Stimulated activated CD4-positive, alpha-beta T cell treated with anti-CD3 and anti-CD28 coated beads, Interleukin-15, amount 100 ng/mL, for 48 hours (primary cell): ENCODE measurements at places on chromosomes 7 and 10.

DNA sequence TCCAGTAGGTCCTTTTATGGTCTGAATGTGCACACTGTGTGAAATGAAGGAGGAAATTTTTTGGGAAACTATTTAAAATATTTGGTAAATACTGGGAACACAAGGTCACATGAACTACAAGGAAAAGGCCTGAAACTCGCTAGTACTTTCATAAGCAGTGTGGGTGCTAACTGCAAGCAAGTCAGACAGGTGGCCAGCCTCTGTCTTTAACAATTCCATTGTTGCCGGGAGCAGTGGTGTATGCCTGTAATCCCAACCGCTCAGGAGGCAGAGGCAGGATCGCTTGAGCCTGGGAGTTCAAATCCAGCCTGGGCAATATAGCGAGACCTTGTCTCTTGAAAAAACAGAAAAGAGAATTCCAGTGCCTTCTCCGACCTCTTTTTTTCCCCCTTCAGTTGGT is 37.5 kb downstream of the SMURF1 start:
- DNase-seq = no peak

DNA sequence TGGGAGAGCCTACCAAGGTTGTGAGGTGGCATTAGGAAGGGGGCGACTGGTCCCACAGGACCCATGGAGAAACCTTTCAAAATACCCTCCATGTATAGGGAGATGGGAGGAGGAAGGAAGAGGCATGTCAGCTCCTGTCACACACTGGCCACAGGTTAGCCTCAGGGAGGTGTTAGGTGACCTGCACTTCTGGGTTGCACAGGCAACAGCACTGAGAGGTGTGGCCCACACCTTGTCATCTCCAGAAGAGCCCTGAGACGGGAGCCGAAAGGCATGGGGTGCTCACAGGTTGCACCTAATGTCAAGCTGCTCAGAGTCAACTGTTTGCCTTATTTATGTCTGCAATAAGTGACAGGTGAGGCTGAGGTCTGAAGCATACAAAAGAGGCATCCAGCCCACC is 14.6 kb upstream of the USP6NL start:
- DNase-seq = no peak

- DNase-seq = no peak
Observed at GRCh38 chr7:50276483-50276882, 28.0 kb upstream of the IKZF1 start.

GRCh38 chr7:157940497-157940896 is 603.7 kb downstream of the DNAJB6 start:
- no peak for DNase-seq

DNA sequence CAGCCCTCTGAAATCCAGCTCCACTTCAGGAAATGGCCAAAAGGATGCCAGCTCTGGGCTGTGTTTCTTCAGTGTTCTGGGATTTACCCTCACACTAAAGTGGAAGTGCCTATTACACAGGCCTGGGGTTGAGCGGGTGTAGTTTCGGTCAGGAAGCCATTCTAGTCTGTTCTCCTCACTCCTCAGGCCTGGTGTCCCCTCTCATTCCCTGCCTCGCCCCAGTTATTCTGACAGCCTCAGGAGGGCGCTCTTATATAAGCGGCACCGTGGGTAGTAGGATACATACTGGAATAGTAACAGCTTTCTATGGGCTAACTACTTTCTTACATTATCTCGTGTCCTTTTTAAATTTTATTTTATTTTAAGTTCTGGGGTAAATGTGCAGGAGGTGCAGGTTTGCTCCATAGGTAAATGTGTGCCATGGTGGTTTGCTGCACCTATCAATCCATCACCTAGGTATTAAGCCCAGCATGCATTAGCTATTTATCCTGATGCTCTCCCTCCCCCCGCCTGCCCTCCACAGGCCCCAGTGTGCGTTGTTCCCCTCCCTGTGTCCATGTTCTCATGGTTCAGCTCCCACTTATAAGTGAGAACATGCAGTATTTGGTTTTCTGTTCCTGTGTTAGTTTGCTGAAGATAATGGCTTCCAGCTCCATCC is 12.2 kb upstream of the LGI1 start:
- no peak for DNase-seq

DNA sequence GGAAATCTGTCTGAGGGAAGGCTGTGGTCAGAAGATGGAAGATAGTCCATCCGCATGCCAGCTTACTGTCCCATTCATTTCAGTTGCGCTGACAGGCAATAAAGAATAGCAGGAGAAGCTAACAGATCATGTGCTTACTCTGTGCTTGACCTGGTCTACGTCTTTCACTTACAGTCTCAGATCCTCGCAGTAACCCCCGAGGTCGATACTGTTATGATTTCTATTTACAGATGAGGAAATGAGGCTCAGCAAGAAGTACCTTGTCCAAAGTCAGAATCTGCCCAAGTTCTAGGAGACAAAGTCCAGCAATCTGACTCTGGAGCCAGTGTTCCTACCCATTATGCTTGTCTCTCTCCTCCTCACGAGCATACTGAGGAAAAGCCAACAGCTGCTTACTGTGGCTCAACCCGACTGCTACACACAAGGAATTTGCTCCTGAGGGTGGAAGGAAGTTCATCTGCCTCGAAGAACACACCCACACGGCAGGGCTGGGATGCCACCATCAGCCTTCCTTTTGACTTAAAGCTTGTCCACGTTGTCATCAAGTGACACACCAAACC is 74.2 kb downstream of the MINPP1 start:
- no peak for DNase-seq

DNA sequence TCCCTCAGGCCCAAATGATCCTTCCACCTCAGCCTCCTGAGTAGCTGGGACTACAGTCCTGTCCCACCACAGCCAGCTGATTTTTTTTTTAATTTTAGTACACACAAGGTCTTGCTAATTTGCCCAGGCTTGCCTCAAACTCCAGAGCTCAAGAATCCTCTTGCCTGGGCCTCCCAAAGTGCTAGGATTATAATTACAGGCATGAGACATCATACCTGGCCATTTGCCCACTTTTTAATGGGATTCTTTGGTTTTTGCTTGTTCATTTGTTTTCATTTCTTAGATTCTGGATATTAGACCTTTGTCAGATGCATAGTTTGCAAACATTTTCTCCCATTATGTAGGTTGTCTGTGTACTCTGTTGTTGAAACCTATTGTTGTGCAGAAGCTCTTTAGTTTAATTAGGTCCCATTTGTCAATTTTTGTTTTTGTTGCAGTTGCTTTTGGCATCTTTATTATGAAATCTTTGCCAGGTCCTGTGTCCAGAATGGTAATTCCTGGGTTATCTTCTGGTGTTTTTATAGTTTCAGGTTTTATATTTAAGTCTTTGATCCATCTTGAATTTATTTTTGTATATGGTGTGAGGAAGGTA is 95.2 kb downstream of the GLCCI1 start:
- no peak for DNase-seq

- DNase-seq = no peak
Observed at GRCh38 chr7:106289848-106290247, 5.1 kb upstream of the NAMPT start.

GRCh38 chr7:155219154-155219531 is 78.5 kb upstream of the INSIG1 start:
- DNase-seq = no peak

DNA sequence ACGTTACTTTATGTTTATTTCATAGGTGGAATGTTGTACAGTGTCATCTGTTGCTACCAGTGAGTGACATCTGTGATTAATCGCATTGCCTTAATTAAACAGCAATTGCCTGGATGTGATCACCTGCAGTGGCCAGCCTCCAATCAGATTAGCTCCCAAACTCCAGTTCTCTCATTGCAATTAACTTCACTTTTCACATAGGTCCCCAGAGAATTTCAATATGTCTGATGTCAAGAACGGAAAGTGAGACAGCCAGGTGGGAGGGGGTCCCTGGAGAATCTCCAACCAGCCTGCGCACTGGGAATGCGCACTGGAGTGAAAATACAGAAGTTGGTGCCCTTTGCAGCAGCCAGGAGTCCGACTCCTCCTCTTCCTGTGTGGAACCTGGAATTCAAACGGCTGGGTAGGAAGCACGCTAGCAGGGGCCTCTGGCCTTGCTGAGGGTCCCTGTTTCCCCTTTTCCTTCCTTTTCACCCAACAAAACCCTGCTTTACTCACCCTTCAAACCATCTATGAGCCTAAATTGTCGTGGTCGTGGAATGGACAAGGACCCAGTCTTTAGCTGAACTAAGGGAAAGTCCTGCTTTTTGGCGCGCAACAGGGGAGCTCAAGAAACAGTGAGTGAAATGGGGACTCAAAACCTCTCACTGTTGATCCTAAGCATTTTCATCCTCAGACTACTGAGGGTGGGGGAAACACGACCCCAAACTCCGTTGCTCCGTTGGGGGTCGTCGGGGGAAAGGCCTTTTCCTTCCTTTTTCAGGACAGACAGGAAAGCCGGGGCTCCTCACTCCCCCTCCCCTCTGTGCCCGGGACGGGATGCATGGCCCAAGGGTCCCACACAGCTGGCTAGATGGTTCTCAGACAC is 1355.5 kb upstream of the LRRTM3 start:
- DNase-seq = no peak

- no peak for DNase-seq
Observed at GRCh38 chr7:2804227-2804763, 39.8 kb downstream of the GNA12 start.

DNA sequence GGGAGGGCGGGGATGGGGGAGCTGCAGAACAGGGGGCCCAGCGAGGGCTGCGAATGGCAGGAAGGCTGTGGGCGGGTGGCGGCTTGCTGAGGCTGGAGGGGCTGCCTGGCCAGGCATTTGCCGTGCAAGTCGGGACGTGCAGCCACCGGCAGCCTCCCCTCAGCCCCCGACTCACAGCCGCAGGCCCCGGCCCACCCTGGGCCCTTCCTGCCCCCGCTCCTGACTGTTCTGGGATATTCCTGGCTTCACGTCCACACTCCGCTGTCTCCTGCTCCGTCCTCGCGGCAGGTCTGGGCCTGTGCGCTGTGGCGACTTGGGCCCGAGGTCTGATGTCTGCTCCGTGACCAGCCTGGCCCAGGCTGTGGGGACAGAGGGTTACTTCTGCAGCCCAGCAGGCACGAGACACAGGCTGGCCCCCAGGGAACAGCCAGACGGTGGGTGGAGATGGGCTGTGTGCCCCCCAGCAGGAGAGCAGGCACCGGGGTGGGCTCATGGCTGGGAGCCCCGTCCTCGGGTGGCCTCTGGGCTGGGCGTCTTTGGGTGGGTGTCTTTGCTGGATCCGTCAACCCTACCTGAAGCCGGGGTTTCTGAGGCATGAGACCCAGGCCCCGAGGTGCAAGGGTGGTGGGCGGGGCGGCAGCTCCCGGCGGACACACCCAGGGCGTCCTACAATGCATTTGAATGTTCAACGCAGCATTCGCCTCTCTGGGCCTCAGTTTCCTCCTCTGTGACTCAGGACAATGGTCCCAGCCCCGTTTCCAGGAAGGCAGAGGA is 86.5 kb downstream of the FOXL3 start:
- DNase-seq = no peak

DNA sequence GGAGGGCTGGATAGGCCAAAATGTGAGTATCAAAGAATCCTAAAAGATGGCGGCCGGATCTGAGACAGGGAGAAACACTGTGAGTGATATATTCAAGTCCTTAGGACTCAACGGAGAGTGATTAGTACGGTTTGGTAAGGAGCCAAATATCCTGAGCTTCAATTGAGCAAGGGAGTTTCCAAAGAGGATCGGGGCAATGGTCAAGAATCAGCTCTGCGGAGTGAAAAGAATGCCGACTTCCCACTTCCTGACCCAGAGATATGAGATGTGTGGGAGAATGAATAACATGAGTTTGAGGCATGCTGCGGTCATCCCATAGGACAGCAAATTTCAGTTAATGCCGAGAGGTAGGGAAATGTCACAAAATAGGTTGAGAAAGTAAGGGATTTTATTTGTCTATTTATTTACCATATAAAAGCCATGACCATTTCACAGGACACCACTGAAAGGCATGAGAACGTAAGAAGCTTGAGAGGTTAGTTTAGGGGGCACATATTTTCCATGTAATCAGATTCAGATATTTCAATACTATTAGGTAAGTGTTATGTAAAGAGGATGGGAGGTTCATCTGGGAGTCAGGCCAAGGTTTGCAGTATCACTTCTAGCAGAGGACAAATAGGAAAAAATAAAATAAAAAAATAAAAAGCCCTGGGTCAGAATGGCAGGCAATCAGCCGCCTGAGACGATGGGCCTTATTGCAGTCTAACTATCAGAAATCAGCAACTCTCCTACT is 165.6 kb downstream of the HGF start:
- DNase-seq = no peak

- DNase-seq = no peak
Observed at GRCh38 chr10:132371641-132372081, 25.3 kb upstream of the PWWP2B start.
